Stimulated activated CD4-positive, alpha-beta T cell treated with anti-CD3 and anti-CD28 coated beads, Interleukin-2, amount 100 ng/mL, for 24 hours (primary cell): ENCODE measurements at places on chromosomes 12 and 14.

DNA sequence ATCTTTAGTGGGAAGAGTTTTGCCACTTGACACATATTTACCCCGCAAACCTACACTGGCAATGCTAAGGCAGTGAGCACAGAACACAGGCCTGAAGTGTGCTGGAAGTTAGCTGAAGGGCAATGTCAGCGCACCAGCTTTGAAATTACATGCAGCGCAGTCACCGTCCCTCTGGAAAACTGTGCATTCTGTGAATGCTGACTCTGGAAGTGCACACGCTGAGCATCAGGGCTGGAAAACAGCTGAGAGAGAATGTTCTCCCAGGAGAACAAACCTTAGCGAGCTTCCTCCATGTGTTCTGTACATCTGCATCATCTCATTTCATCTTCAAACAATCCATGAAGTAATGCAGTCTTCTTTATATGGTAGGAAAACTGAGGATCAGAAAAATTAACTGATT, 448.2 kb downstream of the NRXN3 start:
- DNase-seq: no peak

GRCh38 chr12:93679308-93679925, 2.2 kb downstream of the CRADD start:
- DNase-seq: no peak

GRCh38 chr12:46933947-46934346, 108.2 kb upstream of the SLC38A4 start:
- no peak for DNase-seq

DNA sequence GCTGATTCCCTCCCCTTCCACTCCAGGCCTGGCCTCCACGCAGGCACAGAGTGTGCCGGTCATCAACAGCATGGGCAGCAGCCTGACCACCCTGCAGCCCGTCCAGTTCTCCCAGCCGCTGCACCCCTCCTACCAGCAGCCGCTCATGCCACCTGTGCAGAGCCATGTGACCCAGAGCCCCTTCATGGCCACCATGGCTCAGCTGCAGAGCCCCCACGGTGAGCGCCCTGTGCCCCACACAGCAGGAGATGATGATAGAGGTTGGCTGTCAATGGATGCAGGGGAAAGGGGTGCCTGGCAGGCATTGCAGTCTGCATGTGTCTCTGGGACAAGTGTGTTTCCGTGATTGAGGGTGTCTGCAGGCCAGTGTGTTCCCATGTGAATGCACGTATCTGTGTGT, 18.8 kb downstream of the C12orf43 start:
- no peak for DNase-seq

DNA sequence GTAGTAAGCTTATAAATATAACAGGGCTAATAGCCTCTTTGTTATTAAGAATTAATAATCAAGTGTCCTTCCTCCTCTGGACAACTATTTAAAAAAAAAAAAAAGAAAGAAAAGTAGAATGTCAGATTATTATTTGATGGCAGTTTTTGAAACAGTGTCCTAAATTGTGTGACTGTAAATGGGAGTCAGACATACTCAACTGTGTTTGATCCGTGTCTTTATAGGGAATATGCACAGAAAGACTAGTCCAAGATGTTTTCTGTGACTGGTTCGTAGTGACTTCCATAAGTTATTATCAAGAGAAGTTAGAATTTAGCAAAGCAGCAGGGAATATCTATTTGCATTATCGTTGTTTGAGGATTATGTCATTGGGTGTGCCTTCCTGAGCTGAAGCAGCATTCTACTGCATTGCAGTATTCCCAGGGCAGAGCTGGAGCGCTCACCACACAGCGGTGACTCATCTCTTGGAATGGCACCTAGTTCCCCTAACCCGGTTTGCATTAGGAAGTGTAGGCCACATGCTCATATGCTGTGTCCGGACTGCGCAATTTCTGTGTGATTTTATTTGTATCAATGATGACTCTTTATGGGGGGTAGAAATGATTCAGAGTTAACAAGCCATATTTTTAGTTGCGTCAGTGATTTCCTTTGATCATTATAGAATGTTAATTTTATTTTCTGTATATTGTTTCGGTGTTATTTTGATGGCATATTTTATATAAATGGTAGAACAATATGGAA, 7.9 kb downstream of the DYNC1H1 start:
- no peak for DNase-seq
